ENCODE measurements at places on chromosomes 7 and 10. TPM values are rescaled to one million over a fixed set of nuclear protein-coding genes. Genes with fewer than 3 reads are reported as not detected.
A peak's percentile ranks its signal among the peaks of the same experiment; 100 is the strongest.

DNA sequence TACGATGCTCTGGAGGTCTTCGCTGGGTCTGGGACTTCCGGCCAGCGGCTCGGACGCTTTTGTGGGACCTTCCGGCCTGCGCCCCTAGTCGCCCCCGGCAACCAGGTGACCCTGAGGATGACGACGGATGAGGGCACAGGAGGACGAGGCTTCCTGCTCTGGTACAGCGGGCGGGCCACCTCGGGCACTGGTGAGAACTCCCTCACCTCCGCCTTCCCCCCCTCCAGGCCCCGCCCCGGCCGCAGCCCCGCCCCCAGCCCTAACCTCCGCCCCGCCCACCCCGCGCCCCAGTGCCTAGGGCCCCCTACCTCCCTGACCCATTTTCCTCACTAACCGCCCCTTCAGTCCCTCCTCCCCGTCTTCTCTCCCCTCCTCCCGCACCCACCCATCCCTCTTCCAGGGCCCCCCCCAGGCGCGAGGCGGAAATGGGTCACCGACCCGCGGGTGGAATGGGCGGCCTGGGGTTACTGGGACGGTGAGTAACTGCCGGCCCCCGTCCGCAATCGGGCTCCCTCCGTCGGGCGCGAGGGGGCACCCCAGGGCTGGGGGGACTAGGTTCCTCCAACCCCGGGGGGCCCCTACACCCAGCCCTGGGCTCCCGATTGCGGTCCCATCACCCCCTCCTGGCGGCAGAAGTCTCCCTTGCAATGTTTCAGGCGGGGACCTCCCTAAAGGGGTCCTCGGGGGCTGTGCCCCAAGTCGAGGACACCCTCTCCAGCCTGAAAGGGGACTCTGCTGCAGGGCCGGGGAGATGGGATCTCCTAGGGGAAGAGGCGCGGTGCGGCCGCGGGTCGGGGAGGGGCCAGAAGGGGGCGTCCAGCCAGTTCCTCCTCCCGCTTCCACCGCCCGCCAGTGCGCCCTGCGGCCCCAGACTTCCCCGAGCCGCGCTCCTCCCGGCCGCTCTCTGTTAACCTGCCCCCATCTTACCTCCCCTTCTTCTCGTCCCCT lies 2.1 kb downstream of the PCOLCE start:
- peak; percentile 55 for DNase-seq

GRCh38 chr7:69706070-69706469 lies 107.8 kb downstream of the AUTS2 start:
- DNase-seq = no peak

- no peak for DNase-seq
These were observed 680.7 kb downstream of the SUGCT start for GRCh38 chr7:40815512-40815911.

GDF2 gene
- not detected for total RNA-seq

EBLN1 gene
- not detected for total RNA-seq

IQCE gene
- 9.4 TPM for total RNA-seq

H2BK1 gene
- not detected for total RNA-seq

Data from NCI-H460 (cell line).